ENCODE measurements at places on chromosomes 6 and 20. TPM values are rescaled to one million over a fixed set of nuclear protein-coding genes. Genes with fewer than 3 reads are reported as not detected.

Gene PSORS1C2
- not detected for polyA plus RNA-seq

Gene FAM217A
- not detected for polyA plus RNA-seq

DNA sequence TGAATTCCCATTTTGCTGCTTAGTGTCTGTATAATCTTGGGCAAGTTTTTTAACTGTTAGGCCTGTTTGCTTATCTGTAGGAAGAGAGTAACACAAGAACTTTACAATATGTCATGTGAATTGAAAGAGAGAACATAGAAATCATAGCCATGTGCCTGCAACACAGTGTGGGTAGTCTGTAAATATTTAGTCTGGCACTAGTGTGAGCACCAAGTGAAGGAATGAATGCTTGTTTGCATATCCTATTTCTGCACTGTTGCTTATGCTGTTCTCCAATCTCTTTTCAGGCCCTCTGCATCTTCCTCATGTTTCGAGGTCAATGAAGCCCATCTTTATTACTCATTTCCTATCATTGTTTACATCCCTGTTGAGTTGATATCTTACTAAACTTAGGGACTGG is 49.2 kb downstream of the CBFA2T2 start:
- no peak for DNase-seq

- peak; percentile 75 for DNase-seq
Measured at GRCh38 chr6:166381733-166382499, 824 bp downstream of the MPC1 start.

DNA sequence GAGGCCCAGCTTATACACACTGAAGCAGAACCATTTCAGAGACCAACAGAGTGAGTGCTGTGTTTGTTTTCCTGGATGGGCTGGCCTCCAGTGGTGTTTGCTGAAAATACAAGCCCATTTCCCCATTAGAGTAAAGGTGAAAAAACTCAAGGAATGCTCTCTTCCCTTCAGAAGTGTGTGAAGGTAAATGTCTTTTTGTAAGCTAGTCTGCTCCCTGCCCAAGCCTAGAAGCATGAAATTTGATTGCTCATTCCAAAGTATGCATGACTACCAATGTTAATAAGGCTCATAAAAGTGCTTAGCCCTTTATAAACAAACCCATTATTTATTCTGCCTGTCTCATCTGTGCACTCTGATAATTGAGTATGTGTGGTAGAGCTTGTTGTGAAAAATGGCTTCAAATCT is 59.1 kb downstream of the ADGRF1 start:
- no peak for DNase-seq

DNA sequence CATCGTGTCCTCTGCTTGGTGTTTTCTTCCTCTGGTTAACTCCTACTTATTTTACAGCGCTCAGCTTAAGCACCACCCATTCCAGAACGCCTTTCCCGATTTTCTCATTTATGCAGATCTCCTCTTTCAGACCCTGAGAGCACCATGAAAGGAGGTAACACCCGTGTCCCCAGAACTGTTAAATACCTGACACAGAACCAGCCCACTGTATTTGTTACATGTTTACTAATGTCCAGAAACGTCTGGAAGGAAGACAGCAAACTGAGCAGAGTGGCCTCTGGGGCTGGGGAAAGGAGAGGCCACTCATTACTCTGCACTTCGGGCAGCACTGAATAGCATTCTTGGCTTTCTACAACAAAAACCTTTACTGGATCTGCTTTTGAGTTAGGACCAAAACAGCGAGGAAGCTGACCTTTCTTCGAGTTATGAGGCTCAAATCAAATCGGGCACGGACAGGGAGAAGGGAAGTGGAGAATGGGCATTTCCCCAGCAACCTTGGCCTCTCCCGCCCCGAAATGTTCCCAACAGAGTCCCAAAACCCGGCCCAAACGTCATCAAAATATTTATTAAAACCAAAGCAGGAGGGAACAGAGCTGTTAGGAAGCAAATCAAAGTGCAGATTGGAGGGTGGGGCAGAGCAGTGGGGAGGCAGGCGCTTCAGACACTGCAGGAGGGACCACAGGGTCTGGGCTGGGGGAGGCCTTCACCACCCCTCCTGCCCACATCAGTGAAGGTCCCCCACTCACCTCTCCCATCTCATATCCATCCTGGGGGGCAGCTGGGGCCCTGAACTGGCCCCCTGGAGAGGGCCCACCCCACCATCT is 1.1 kb upstream of the NECAB3 start:
- DNase-seq = peak; percentile 64

DNA sequence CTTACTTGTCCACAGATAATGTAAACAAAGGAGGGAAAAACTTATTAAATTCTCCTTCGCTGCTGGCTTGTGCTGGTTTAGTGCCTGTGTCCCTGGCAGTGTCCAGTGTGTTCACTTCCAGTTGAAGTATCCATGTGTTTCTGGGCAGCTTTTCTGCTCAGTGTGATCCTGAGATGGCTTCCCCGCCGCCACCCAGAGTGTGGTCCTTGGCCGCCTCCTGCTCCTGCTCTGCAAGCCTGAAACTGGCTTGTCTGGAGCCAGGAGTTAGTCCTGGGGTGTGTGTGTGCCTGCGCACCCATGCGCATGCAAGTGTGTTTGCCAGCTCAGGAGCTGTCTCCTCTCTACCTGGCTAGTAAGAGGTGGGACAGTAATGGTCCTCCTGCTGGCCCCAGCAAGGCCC is 7.2 kb downstream of the BTBD3 start:
- DNase-seq = no peak

DNA sequence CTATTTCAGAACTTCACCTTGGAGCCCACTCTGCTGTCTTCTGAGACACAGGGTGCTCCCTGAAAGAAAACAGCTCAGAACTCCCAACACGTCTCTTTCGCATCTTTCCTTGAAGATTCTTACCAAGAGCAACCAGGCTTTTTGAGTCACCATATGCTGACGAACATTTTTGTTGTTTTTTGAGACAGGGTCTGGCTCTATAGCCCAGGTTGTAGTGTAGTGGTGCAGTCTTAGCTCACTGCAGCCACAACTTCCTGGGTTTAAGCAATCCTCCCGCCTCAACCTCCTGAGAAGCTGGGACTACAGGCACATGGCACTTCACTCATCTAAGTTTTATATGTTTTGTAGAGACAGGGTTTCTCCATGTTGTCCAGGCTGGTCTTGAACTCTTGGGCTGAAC is 68.5 kb downstream of the TRMT11 start:
- no peak for DNase-seq

GRCh38 chr6:122969999-122970533 is 26.0 kb upstream of the CLVS2 start:
- DNase-seq = no peak

- DNase-seq = no peak
Measured at GRCh38 chr20:59692139-59692538, 87.8 kb downstream of the PHACTR3 start.

GRCh38 chr6:23503173-23503572 is 622.8 kb upstream of the NRSN1 start:
- DNase-seq = no peak
